Hematopoietic multipotent progenitor cell treated with erythropoietin and hydrocortisone succinate and interleukin-3 and kit ligand, for 6 days (in vitro differentiated cells): ENCODE measurements at places on chromosomes 2 and 18.

GRCh38 chr2:143254110-143254509, 124.9 kb downstream of the ARHGAP15 start:
- peak; percentile 41 for DNase-seq

DNA sequence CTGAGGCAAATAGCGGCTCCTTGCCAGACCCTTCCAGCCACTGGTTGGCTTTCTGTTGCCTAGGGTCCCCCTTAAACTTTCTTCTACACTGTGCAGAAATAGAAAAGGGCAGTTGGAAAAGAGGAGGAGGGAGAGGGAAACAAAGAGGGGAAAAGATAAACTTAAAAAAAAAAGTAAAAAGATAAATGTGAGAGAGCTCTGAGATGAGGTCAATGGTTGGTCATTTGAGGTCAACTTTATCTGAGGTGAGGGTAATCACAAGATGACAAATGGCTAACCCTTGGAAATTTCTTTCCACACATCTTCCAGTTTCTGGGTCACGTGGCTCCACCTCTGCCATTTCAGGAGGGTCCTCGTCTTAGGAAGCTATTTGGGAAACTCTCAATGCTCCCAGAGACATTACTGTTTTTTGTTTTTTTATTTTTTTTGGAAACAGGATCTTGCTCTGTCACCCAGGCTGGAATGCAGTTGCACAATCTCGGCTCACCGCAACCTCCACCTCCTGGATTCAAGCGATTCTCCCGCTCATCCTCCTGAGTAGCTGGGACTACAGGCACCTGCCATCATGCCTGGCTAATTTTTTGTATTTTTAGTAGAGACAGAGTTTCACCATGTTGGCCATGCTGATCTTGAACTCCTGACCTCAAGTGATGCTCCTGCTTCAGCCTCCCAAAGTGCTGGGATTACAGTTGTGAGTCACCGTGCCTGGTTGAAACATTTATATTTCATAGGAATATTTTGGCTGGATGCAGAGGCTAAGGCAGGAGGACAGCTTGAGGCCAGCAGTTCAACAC, 199.9 kb downstream of the TGIF1 start:
- no peak for DNase-seq

GRCh38 chr2:10524851-10525572, 76.9 kb upstream of the ODC1 start:
- no peak for DNase-seq

DNA sequence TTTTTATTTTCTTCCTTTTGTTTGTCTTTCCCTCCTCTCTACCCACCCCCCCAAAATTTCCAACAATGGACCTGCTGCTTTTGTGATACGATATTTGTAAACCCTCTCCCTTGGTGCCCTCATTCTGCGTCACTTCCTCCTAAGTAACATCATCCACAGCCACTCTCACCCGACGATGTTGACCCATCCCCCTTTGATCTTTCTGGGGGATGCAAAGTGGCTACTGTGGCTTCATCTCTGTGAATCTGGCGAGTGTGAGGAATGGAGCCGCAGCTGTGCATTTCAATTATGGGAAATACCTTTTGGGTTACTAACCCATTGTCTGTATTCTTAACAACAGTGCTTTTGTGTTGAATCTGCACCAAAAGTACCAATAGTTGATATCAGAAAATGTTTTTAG, 19.4 kb downstream of the ANTXR1 start:
- no peak for DNase-seq

DNA sequence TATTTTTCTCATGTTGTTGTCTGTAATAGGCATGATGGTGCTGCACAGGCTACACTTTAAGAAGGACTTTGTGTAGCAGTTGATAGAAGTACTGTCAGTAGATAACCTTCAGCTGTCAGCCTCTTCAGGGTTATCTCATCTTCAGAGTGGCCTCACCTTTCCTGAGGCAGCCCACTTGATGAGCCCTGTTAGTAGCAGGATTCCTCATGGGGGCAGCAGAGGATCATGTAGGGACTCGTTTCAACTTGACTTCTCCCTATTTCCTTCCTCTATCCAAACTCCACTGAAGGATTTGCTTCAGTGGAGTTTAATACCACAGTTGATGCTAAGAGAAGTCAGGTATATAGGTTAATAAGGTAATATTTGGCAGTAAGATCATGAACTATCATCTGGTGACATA, 530.3 kb upstream of the FSIP2 start:
- peak; percentile 39 for DNase-seq

- peak; percentile 71 for DNase-seq
Measured at GRCh38 chr18:22846088-22846683, 86.9 kb upstream of the RBBP8 start.

DNA sequence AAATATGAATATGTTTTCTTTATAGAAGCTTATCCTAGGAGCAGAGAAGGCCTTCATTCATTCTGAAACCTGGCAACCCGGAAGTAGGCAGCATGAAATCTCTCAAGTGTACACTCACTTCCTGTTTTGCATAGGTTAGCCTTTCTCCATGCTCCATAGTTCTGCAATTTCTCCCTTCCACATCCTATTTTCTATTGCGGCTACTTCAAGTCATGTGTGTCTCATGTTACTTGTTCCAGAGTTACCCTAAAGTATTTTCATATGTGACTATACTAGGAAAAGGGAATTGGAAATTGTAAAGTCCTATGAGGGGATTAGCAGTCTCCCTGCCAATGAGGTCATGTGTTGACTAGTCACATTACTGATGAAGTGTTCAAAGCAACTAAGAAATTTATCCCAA, 320.6 kb downstream of the NCKAP5 start:
- DNase-seq: no peak
